ENCODE measurements at places on chromosomes 13 and 19. TPM values are rescaled to one million over a fixed set of nuclear protein-coding genes. Genes with fewer than 3 reads are reported as not detected.

The RAB20 gene
- total RNA-seq, result 4.1 TPM

The COL4A1 gene
- 1,711 TPM for total RNA-seq

The UBE2L5 gene
- 0.08 TPM for total RNA-seq

The ADGRE3 gene
- not detected for total RNA-seq

The PSG5 gene
- 2.7 TPM for total RNA-seq

The RPL13A gene
- total RNA-seq, result 2,421 TPM

The APC2 gene
- total RNA-seq, result 0.08 TPM

The ZNF416 gene
- 4.8 TPM for total RNA-seq

The TEX26 gene
- total RNA-seq, result not detected

The ZNF154 gene
- total RNA-seq, result 4.4 TPM

The PTGER1 gene
- 1.5 TPM for total RNA-seq

The TLE6 gene
- total RNA-seq, result 0.12 TPM

The FBL gene
- 232 TPM for total RNA-seq

The MAST1 gene
- not detected for total RNA-seq

All from smooth muscle cell of the coronary artery (primary cell).